Sciatic nerve (tissue), 2 donors: ENCODE measurements at places on chromosomes 5 and 9. TPM values are rescaled to one million over a fixed set of nuclear protein-coding genes. Genes with fewer than 3 reads are reported as not detected.

Gene KCNV2
- not detected for total RNA-seq

Gene PLEKHG4B
- 1.1 TPM for total RNA-seq

Gene ZBTB26
- 10.0 TPM for total RNA-seq

Gene C9orf43
- 0.45 TPM for total RNA-seq

Gene SLC2A6
- 3.3 TPM for total RNA-seq

Gene MTAP
- 42.5 TPM for total RNA-seq

Gene TMED7
- total RNA-seq, result 72.5 TPM

Gene TAF9
- 28.1 TPM for total RNA-seq
